ENCODE measurements at places on chromosomes 4 and X.

- no peak for DNase-seq
Measured at GRCh38 chr4:182847576-182848450, 69.4 kb downstream of the DCTD start.

DNA sequence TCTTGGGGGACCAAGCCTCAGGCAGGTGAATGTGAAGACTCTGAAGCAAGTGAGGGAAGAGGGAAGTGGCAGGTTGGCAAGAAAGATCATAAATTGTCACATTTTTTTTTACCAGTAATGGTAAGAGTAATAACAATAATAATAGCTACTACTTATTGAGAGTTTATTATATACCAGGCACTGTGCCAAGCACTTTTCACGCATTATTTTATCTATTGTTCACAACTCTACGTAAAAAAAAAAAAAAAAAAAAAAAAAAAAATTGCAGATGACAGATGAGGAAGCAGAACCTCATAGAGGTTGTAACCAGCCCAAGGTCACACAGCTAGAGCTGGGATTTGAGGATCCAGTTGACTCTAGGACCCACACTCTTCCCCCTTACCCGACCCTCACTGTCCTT lies 40.9 kb downstream of the TSC22D3 start:
- DNase-seq = no peak

DNA sequence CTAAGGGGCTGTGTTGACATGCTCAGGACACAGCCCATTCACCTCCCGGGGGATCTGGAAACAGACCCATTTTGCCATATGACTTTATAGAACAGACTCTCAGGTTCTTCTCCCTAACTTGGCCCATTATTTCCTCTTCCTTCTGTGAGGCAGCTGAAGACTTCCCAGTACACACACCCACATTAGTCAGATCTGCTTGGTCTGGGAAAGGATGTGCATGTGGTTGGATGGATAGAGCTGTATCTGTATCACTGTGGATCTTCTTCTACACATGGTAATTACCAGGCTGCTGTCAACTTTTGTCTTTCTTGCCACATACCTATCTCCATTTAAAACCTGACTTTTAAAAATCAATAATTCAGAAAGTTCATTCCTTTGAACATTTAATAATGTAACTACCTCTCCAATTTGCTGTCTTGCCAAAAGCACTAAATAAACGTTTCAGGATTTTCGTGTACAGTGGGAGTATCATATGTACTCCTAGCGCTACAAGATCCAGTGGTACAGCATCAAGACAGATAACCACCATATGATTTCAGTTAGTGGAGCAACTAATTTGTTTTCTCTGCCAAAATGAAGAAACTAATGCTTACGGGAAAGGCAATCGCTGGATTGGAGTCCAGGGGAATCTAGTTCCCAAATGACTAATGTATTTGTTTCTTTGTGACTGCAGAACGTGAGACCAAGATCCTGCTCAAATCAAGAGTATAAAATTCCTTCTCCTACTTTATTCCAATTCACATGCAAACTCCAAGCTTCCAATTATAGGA lies 134.1 kb upstream of the MAP3K15 start:
- DNase-seq = no peak

DNA sequence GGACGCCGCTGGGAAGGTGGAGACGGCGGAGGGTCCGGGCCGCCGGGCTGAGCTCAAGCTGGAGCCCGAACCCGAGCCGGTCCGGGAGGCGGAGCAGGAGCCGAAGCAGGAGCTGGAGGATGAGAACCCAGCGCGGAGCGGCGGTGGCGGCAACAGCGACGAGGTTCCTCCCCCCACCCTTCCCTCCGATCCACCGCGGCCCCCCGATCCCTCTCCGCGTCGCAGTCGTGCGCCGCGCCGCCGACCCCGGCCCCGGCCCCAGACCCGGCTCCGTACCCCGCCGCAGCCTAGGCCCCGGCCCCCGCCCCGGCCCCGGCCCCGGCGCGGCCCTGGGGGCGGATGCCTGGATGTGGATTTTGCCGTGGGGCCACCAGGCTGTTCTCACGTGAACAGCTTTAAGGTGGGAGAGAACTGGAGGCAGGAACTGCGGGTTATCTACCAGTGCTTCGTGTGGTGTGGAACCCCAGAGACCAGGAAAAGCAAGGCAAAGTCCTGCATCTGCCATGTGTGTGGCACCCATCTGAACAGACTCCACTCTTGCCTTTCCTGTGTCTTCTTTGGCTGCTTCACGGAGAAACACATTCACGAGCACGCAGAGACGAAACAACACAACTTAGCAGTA lies 483 bp downstream of the USP27X start:
- no peak for DNase-seq

GRCh38 chr4:87243426-87244053 lies 23.1 kb upstream of the KLHL8 start:
- no peak for DNase-seq

- no peak for DNase-seq
Measured at GRCh38 chr4:139647184-139647583, 18.4 kb upstream of the MGST2 start.

- no peak for DNase-seq
Measured at GRCh38 chrX:10223276-10223675, 66.5 kb downstream of the CLCN4 start.

- DNase-seq = no peak
Measured at GRCh38 chr4:24559889-24560288, 24.5 kb downstream of the DHX15 start.

DNA sequence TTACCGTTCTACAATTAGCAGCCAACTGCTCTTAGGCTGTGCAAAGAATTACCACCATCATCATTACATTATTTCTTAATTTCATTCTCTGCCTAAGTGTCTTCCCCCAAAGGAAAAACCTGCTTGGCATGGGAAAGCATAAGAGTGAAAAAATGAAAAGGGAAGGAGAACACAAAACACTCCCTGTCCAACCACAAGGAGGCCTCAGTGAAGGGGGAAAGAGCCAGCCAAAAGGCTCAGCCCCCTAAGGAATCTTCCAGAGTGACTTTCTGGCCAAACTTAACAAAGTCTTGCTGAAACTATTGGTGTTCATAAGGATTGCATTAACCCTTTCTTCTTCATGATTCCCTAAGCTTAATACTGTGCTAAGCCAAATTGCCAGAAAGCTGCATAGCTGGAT lies 287.4 kb downstream of the SMARCA1 start:
- no peak for DNase-seq

DNA sequence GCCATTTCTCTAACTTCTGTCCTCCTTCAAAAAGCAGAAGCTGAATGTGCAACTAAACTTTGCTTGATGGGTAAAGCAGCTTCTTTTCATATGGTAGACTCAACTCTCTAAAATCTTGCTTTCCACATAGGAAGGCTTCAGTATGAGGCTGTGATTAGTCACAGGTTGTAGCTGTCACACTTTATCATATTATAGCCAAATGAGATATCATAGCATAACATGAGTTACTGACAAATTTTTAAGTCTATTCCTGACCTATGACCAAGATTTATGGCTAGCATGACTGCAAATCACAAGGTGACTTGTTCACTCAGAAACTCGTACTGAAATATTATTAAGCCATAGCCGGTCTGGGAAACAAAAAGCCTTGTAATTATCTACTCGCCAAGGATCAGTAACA lies 998.6 kb downstream of the RPA4 start:
- no peak for DNase-seq

DNA sequence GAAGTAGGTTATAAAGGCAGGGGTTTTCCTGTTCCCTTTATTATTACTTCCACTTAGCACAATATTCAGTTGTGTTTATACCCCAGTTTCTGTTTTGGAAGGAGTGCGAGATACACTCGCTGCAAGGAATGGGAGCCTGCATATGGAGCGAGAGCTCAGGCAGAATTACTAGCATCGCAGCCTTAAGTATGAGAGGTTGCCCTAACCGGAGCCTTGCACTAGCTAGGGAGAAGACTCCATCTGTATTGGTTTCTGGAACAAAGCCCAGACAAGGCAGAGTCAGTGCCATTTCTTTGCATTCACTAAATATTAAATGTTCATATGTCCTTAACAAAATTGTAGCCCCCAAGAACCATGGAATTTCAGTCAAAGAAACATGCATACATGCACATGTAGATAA lies 6.2 kb upstream of the DCTD start:
- no peak for DNase-seq

- no peak for DNase-seq
Measured at GRCh38 chrX:77693594-77693993, 92.4 kb downstream of the ATRX start.

DNA sequence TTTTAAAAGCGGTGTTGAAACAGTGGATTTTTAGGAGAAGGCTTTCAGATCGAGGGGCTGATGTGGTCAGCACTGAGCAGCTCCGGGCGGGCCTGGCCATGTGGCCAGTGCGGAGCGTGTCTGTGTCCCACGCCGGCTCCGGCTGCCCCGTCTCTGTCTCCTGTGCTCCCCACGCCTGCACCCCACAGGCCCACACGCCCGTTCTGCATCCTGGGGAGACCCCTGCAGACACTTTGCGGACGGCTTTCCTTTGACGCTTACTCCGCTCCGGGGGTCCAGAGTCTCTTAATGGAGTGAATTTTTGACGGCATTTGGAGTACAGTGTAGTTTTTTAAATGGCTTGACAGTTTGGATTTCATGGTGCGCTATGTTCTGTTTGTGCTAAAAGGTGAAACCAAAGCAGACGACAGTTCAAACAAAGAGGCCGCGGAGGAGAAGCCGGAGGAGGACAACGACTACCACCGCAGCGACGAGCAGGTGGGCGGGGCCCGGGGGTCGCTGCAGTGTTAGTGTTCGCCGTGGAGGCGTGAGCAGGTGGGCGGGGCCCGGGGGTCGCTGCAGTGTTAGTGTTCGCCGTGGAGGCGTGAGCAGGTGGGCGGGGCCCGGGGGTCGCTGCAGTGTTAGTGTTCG lies 38.7 kb downstream of the PCGF3 start:
- no peak for DNase-seq

GRCh38 chr4:139763205-139763604 lies 97.6 kb downstream of the MGST2 start:
- no peak for DNase-seq

- no peak for DNase-seq
Measured at GRCh38 chr4:75699299-75699698, 25.1 kb upstream of the USO1 start.

- no peak for DNase-seq
Measured at GRCh38 chrX:24396236-24396930, 35.9 kb downstream of the SUPT20HL1 start.

DNA sequence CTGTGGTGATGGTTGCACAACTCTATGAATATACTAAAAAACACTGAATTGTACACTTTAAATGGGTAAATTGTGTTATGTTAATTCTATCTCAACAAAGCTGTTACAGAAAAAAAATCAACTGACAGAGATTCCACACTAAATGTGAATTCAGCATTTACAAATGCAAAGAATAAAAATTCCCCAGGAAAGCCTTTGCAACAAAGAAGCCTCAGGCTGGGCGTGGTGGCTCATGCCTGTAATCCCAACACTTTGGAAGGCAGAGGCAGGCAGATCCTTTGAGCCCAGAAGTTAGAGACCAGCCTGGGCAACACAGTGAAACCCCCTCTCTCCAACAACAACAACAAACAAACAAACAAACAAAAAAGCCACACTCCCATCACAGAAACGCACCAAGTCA lies 8.9 kb downstream of the BCLAF3 start:
- DNase-seq = no peak

DNA sequence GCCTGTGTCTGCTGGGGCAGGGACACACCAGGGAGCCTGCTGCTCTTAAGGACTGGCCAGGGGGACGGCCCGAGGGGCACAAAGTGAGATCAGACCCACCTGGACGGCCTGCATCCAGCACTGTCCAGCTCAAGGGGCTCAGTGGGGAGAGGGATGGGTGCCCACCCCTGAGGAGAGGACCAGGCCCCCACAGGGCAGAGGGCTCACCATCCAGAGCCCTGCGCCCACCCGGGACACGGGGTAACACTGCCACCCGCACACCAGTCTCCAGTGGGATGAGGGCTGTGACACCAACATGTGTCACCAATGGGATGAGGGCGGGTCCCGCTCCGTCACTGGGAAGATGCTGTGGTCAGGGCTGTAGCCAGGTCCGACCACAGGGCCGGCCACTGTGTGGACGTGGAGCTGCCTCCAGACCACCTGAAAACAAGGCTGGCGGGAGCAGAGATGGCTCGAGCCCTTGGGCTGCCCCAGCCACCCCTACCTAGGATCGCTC lies 13.2 kb downstream of the DGKQ start:
- DNase-seq = no peak

DNA sequence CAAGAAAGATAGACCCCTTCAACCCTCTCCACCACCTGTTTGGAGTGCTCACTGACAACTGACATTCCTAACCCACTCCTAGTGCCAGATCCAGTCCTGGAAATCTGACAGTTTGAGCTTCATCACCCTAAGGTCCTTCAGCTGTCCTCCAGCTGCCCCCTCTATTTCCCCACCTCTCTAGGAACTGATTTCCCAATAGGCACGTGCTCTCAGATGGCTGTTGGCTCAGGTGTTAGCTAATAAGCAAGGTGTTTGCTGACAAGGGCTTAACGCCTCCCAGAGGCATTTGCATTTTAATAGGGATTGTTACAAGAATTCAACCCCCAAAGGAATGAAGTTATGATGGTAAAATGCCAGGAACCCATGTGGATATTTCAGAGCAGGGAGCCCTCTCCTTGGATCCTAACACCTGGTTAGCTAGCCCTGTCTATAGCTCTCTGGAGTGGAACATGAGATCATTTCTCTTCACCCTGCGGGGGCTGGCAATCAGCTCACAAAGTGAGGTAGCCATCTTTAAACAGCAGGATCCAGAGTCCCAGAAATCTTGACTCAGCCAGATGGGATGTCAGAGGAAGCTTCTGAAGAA lies 348.5 kb upstream of the SFRP2 start:
- no peak for DNase-seq

GRCh38 chr4:1216869-1217294 lies 32.0 kb downstream of the CTBP1 start:
- DNase-seq = no peak

GRCh38 chr4:2246384-2247127 lies 4.6 kb upstream of the HAUS3 start:
- no peak for DNase-seq

DNA sequence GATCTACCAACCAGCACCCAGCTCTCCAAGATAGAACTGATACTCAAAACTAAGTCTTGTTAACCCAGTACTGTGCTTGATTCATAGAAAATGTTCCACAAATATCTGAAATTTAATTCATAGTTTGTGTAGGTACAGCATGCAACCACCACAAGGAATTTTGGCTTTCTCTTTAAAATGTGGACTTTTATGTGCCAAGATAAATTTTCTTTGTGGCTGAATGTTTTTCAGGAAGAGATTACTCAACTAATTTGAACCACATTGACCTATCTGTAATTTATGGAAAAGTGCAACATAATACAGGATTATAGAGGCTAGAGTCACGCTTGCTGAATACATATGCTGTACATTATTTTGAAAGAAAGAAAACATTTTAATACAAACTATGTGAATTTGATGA lies 730.8 kb downstream of the IL1RAPL1 start:
- DNase-seq = no peak

GRCh38 chr4:139684351-139684750 lies 18.7 kb downstream of the MGST2 start:
- DNase-seq = no peak

DNA sequence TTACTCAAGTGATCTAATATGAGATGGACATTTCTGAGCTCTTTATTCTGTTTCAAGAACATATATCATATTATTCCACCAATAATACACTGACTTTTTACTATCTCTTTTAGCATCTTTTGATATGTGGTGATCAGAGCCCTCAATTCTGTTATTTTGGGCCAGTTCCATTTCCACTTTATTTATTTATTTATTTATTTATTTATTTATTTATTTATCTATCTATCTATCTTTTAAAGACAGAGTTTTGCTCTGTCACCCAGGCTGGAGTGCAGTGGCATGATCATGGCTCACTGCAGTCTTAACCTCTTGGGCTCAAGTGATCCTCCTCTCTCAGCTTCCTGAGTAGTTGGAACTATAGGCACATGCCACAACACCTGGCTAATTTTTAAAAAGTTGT lies 57.4 kb upstream of the GRID2 start:
- no peak for DNase-seq
